ENCODE measurements at places on chromosomes 11 and 22.

- no peak for DNase-seq
Observed at GRCh38 chr11:77472991-77473800, 698 bp downstream of the PAK1 start.

- DNase-seq, result no peak
Observed at GRCh38 chr11:23674866-23675265, 814.6 kb upstream of the CCDC179 start.

DNA sequence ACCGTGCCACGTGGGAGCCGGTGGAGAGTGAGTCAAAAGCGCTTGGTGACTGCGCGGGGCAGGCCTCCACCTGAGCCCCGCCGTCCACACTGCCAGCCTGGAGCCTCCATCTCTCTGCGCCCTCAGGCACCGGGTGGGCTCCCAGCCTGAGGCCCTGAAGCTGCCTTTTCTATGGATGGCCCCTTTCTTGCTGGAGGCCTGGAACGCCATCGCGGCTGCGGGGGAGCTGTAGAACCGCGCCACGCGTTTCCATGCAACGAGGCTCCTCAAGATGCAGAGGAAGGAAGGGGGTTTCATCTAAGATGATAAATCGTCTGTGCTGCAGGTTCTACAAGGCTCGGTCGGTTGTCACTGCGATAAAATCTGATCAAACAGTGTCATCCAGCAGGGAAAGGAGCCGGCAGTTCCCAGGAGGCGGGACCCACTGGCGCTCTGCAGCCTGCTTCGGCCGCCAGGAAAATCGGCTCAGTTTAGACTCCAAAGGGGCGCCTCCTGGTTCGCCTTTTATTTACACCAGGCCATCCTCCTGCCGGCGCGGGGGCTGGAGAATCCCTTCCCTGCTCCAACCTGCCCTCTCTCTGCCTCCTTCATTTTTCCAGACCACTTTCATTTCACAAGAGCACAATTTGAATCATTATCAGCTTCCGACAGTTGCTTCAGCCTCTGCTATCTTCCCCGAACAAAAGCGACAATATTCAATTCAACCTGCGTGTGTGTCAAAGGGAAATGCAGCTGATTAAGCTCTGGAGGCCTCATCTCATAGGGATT is 624.4 kb downstream of the BRD1 start:
- DNase-seq, result no peak

DNA sequence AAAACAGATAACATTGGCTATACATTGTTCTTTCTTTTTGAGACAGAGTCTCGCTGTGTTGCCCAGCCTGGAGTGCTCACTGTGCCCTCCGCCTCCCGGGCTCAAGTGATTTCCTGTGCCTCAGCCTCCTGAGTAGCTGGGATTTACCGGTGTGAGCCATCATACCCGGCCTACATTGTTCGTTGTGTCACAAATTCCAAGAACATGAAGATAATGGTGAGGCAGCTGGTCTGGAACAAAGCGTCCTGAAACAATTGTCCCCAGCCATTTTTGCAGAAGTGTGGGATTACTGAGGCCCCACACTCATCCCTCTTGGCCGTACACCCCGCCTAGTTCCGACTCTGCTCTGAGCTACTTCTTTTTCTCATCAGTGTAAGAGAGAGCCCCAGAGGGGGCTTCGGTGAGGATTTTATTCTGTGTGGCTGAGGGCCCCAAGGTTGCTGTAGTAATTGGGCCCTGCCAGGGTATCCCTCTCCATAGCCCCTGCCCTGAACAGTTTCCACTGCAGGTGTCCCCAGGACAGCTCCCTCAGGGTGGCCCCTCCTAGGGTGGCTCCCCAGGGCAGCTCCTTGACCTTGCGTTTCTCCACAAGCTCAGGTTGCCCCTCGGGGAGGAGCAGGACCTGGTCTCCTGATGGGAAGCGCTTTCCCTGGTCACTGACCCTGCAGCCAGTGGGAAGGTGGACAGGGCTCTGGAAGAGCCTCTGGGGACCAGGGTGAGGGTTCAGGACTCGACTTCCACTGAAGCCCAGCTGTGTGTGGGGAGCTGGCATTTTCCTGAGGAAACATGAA is 13.1 kb upstream of the ARSA start:
- no peak for DNase-seq

DNA sequence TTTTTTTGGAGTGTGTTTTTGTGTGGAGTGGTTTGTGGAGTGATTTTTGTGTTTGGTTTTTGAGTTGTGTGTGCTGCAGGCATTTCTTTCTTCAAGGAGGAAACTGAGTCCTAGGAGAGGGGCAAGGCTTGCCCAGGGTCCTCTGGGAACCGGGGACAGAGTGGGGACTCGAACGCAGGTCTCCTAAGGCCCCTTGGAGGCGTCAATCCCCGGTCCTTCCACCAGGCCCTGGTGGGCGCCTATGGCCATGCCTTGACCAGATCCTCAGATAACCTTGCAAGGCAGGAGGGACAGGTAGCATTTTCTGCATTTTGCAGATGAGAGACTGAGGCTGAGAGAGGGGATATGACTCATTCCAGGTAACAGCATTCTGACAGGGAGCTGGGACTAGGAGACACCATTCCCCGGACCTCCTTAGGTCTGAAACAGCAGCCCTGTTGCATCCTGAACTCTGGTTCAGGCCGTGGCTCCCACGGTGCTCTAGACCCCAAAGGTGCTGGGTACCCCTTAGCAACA is 39.1 kb downstream of the MYO7A start:
- DNase-seq, result no peak

DNA sequence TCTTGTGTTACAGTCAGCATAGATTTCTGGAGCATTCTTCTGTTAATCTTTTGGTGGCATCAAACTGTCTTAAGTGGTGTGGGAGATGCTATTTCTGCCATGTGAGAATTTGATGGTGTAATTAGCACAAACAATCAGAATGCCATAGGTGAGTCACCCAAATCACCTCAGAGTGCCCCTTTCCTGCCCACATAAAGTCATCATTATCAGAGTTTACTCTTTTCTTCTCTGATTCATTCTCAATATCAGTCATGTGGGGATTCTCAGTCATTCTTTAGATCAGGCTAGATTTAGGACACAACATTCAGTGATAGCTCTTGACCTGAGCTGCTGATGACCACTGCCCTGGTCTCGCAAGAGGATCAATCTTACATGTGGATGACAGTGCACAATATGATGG is 23.7 kb upstream of the MS4A6A start:
- no peak for DNase-seq

DNA sequence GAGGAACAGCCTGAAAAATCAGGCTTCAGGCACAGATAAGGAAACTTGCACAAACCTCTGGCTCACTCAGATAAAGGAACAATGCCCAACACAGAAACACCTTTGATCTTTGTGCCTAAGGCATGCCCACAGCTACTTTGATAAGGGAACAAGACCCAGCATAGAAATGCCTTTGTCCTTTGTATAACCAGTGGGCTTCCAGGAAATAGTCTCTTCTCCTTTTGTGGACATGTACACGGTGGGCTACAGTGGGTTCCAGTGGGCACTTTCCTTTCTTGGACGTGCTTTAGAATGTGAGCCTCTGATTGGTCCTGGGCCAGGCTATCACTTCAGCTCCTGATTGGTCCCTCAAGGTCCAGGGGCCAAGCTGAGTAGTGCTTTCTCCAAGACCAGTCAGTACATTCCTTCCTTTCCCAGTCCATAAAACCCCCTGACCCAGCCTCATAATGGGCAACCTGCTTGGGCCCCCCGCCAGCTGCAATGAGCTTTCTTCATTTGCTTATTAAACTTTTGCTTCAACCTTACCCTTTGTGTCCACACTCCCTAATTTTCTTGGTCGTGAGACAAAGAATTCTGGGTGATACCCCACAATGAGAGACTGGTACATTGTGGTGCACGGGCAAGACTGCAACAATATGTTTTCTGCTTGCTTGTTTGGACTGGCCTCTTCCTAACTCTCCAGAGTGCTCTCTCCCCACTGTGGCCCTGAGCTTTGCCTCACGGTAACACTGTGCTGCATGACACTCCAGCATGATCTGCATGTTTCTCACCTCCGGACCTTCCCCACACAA is 1.7 kb upstream of the CABIN1 start:
- no peak for DNase-seq

DNA sequence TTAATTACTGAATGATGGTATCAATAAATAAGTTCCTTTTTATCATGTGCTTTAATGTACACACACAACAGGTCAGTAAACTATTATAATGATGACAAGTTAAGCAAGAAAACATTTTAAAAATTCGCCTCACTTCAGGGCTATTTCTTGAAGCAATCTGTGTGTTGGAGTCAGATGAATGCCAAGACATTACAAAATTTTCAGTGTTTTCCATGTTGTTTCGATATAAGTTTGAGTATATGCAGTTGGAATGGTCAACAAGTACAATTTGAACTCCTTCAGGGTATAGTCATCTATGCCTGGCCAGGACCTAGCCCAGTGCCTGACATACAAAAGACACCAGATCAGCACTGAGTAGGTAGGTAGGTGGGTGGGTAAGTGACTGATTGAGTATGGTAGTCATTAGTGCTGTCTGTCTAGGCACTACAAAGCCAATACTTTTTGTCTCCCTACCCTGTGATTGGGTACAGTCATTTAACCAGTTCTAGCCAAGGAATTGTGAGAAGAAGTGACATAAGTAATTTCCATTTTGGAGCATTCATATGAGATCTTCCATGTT is 7.5 kb downstream of the PRCP start:
- no peak for DNase-seq

DNA sequence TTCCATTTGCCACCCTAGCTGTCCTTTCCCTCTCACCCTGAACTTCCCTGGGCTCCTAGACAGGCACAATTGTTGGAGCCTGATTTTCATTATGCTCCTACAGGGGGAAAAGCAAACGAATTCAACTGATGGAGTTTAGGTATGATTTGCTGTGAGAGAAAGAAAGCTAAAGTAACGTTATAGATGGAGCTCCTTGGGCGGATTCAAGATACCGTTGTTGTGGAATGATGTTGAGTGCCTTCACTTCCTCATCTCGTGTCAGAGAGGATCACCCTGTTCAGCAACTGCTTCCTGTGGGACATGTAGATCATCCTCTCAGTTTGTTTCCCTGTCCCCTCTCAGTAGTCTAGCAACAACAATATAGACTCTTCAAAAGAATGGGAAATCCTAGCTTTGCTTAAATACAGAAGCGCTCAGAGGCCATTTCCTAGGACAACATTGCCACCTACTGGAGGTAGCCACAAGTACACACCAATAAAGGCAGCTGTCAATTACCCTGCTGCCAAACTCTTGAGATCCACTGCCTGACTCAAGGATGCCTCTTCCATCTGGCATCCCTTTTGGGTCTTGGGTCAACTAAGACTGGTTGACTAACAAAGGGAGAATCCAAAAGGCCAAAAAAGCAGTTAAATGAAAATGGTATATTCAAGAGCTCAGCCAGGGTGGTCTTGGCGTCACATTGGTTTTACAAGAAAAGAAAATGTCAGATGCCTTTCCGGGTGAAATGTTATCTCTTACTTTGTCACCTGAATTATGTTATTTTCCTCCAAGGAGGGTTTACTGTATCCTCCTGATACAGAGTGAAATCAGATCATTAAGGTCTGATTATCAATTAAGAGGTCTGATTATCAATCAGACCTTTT is 13.5 kb upstream of the DTX4 start:
- no peak for DNase-seq

DNA sequence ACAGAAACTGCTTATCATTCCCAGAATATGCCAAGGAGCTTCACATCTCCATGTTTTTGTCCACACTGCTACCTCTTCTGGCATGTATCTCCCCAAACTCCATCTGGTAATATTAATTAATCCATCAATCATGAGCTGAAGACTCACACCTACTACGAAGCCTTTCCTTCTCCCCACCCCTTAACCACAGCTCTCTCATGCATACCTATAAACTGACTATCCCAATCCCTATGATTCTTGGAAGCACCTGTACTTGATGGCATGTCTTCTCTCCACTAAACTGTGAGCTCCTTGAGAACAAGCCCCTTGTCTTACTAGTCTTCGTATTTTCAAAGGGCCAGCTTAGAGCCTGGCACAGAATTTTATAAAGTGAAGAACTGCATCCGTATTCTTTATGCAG is 47.3 kb downstream of the RELT start:
- no peak for DNase-seq

- no peak for DNase-seq
Observed at GRCh38 chr11:16312233-16312765, 44.0 kb downstream of the SOX6 start.

DNA sequence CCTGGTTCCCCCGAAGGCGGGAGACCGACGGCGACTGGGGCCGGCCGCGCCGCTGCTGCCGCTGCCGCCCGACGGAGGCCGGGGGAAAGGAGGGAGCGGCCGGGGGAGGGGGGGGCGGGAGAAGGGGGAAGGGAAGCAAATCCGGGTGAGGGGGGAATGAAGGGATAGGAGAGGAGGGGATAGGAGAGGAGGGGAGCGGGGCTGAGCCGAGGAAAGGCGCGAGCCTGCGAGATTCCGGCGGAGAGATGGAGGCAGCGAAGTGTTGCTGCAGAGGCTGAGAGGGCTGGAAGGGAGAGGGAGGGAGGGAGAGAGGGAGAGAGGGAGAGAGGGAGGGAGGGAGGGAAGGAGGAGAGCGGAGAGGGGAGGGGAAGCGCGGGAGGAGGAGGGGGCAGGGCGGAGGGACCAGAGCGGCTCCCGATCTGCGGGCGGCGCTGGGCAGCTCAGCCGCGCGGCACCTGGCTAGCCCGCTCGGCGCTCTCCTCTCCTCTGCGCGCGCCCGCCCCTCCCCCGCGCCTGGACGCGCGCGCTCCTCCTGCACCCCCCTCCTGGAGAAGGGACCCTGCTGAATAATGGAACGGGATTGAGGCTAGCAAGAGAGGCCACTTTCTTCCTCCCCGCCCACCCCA is 52.3 kb downstream of the SLC22A12 start:
- no peak for DNase-seq

- no peak for DNase-seq
Observed at GRCh38 chr11:12214751-12215150, 104.4 kb downstream of the MICAL2 start.

GRCh38 chr11:5694642-5695041 is 5.1 kb downstream of the TRIM22 start:
- DNase-seq, result no peak
